ENCODE measurements at places on chromosomes 11 and 22.

- DNase-seq = no peak
- H3K4me1 ChIP-seq = no peaks in the 10 kb centered on the region
- H3K27me3 ChIP-seq = no peaks in the 10 kb centered on the region
- no peak overlapping the region for H3K4me3 ChIP-seq
Measured at GRCh38 chr22:19036523-19037273, 85.5 kb downstream of the DGCR2 start.

DNA sequence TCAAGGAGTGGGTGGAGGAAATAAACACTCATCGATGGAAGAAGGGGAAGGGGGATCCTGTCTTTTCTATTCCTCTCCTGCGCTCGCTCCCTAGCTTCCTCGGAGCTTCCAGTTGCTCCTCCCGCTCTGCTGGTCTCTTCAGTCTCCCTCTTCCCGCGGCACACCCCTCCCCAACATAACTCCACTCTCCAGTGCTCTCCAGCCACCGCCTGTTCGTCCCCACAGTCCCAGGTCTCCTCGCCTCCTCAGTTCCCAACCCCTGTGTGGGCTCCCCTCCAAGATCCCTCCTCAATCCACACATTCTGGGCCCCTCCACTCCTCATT, 438 bp downstream of the ZW10 start:
- H3K36me3 ChIP-seq = peaks cover 6% of the 10 kb centered on the region
- peaks cover 17% of the 10 kb centered on the region for H3K4me1 ChIP-seq
- peak; percentile 36 for DNase-seq
- H3K27me3 ChIP-seq = no peaks in the 10 kb centered on the region

DNA sequence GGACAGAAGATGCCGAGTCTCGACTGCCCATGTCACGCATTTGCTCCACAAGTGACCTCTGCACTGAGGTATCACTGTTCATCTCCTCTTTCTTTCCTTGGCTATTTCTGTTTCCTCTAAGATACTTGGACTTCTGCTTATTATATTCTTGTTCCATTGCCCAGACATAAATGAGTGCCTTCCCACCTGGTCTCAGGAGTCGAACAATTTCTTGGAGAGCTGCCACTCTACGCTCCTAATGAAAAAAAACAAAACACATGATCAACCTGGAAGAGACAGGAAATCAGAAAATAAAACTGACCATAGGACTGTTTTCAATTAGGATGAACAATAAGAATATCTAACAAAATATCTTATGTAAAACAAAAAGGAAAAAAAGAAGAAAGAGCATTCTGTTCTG, 47.4 kb upstream of the CWF19L2 start:
- H3K4me3 ChIP-seq = no peak overlapping the region
- H3K27ac ChIP-seq = no peak overlapping the region
- no peaks in the 10 kb centered on the region for H3K27me3 ChIP-seq
- DNase-seq = no peak
- H3K4me1 ChIP-seq = no peaks in the 10 kb centered on the region

DNA sequence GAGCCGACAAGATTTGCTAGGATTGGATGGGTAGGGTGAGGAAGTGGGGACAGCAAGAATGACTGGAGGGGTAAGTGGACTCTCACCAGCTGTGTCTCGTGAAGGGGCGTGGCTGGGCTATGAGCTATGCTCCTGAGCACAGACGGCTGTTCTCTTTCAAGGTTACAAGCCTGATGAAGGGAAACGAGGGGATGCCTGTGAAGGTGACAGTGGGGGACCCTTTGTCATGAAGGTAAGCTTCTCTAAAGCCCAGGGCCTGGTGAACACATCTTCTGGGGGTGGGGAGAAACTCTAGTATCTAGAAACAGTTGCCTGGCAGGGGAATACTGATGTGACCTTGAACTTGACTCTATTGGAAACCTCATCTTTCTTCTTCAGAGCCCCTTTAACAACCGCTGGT, 19.9 kb downstream of the F2 start:
- no peak overlapping the region for H3K4me3 ChIP-seq
- no peaks in the 10 kb centered on the region for H3K27me3 ChIP-seq
- H3K27ac ChIP-seq = no peak overlapping the region
- no peak for DNase-seq
- H3K4me1 ChIP-seq = no peaks in the 10 kb centered on the region
- peaks cover 31% of the 10 kb centered on the region for H3K36me3 ChIP-seq
